ENCODE measurements at places on chromosomes 12 and 14. TPM values are rescaled to one million over a fixed set of nuclear protein-coding genes. Genes with fewer than 3 reads are reported as not detected.

DNA sequence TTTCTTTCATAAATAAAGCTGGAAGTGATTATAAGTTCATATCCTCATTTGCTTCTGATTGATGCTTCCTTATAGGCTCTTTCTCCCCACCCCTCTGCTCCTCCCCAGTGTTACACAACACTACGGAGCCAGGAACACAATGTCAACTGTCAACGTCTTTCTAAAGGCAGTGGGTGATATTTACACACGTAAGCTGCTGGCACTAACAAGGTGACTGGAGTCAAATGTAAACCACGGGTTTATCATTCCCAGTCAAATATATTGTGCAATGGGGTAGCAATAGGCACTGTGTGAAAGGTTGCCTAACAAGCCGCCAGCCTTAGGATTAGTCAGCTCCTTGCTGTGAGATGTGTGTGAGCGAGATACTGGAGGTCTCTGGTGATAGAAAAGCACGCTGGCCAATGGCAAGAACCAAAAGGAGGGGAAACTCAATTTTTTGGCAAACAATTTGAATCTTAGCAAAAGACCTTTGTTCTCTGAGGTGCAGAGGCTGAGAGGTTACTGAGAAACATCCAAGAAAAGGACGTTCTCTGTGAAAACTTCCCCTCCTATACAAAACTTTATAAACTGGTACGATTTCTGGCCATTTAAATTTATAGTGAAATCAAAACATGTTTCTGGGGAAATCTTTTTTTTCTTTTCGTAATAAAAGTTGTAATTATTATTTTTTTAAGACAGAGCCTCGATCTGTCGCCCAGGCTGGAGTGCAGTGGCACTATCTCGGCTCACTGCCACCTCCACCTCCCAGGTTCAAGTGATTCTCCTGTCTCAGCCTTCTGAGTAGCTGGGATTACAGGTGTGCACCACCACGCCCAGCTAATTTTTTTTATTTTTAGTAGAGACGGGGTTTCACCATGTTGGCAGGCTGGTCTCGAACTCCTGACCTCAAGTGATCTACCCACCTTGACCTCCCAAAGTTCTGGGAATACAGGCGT is 22.3 kb upstream of the HECTD1 start:
- peak; percentile 65 for DNase-seq

The NDUFA9 gene
- 96.6 TPM for polyA plus RNA-seq

DNA sequence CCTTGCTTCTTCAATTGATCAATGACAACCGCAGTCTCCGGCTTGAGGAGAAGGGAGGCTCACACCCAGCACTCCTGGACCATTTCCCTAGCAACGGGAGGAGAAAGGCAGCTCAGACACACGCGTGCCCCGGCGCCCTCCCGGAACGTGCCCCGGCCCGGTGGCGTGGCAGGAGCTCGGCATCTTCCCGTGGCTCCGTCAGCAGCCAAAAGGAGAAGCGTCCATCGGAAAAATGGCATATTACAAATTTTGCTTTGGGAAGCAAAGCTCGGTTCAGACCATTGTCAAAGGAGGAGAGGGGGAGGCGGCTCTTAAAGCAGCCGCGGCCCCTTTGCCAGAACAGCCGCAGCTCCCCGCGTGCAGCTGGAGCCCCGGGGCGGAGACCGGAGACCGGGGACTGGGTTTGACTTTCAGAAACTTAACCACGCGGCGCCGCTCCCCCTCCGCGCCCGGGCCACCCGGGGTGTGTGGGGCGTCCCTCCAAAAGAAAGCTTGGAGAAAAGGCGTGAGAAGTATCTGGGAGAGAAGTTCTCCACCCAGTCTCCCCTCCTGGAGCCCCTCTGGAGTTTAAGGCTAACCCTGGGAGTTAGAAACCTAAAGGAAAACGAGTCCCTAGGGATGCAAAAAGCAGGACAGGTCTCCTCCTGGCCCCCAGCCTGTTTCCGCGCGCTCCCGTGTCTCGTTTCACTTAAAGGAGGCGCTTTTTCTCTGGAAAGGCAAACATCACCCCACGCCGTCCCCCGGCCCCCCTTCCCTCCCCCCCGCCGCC is 545 bp downstream of the PPFIA2 start:
- DNase-seq: peak; percentile 36

The LHX5 gene
- polyA plus RNA-seq: not detected

The ANP32D gene
- polyA plus RNA-seq: not detected

- DNase-seq: peak; percentile 43
Measured at GRCh38 chr12:40226705-40227104, 1.9 kb downstream of the LRRK2 start.

GRCh38 chr12:45794422-45794821 is 64.9 kb downstream of the ARID2 start:
- no peak for DNase-seq

GRCh38 chr14:54789166-54789565 is 113.5 kb downstream of the GCH1 start:
- no peak for DNase-seq

The KLHL33 gene
- 0.39 TPM for polyA plus RNA-seq

The KCNJ8 gene
- 22.8 TPM for polyA plus RNA-seq

The HOTAIR gene
- polyA plus RNA-seq: not detected

DNA sequence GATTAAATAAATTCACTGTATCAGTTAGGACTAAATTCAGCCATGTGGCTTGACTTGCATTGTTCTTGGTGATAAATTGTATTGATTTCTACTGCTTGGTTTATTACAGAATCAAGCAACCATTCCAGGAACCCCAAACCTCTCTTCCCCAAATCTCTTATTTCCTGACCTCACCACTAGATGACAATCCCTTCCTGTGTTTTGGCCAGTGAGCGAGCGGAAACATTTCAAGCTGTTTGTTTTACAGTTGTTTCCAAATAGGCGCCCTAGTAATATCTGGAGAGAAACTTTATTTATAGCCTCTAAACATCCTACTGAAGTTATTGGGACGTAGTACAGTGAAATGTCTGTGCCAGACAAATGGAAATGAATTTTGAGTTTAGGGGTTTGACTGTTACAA is 161.1 kb downstream of the SNAPC1 start:
- DNase-seq: no peak

The POP5 gene
- polyA plus RNA-seq: 41.8 TPM

GRCh38 chr12:46214668-46215436 is 54.0 kb downstream of the SLC38A1 start:
- no peak for DNase-seq

GRCh38 chr12:98419081-98419794 is 96.2 kb upstream of the TMPO start:
- DNase-seq: peak; percentile 50

The ZNF891 gene
- 7.5 TPM for polyA plus RNA-seq

GRCh38 chr12:121533394-121534090 is 47.3 kb downstream of the KDM2B start:
- peak; percentile 46 for DNase-seq

The SERPINA4 gene
- polyA plus RNA-seq: 1.0 TPM

DNA sequence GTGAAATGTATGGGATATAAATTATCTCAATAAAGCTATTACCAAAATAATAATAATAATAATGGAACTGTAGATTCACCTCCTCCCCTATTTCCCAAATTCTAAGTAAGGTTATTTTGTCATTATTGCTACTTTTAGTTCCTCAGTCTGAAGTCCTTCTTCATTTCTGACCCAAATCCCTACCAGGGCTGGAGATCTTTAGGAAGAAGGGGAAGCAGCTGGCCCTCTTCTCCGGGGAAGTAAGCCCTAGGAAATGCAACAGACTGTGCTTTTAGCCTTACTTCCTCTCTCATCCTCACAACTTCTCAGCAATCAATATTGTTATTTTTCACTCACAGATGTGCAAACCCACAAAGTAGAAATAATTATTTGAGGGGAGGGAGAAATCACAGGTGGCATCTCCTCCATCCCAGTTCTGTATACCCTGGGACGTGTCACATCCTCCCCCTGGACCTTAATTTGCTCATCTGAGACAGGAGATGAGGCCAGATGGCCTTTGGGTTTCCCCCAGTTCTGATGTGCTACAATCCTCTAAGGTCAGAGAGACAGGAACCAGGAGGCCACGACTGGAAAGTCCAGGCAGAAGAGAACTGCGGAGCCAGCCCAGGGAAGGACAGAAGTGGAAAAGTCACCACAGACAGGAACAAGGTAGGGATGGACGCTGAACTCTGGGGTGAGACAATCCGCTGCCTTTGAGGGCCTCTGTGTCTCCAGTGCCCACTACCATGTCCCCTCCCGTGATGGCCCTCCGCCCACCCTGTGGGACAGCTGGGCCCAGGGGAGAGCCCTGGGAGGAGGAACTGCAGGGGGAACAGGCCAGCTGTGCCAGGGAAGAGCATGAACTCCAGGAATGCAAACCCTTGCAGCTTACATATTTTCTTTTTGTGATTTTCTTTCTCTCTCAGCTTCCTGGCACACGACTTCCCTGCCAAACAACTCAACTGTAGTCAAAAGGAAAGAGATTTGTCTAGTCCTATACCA is 10.6 kb upstream of the TNFRSF1A start:
- no peak for DNase-seq

- DNase-seq: no peak
Measured at GRCh38 chr12:100579844-100580243, 6.4 kb downstream of the GAS2L3 start.

DNA sequence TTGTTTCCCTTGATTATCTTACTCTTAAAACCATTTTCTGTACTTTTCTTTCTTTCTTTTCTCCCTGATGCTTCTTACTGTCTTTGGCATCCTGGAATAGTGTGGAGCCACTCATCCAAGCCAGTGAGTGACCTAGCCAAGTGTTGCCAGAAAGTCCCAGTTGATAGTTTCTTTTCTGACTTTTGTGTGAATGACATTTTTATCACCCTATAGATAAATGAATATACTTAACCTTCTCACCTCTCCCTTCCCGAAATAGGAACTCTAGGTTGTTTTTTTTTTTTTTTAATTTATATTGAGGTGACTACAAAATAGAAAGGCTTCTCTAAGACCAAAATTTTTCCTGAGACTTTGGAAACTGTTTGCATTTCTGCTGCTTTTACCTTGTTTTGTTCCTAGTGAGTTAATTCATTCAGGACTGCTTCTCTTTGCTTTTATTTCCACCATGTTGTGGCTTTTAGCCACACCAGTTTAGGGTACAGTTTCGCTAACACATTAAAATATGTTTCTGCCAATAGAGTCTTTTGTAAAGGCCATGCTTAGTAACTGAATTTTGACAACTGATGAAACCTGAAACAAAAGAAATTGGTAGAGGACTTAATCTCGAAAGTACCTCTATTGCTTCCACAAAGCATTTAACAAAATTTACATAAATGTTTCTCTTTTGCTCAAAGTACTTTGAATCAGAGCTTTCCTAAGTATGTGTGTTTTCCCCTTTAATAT is 194.6 kb downstream of the ERC1 start:
- no peak for DNase-seq

GRCh38 chr12:109433618-109434017 is 43.5 kb downstream of the KCTD10 start:
- no peak for DNase-seq

DNA sequence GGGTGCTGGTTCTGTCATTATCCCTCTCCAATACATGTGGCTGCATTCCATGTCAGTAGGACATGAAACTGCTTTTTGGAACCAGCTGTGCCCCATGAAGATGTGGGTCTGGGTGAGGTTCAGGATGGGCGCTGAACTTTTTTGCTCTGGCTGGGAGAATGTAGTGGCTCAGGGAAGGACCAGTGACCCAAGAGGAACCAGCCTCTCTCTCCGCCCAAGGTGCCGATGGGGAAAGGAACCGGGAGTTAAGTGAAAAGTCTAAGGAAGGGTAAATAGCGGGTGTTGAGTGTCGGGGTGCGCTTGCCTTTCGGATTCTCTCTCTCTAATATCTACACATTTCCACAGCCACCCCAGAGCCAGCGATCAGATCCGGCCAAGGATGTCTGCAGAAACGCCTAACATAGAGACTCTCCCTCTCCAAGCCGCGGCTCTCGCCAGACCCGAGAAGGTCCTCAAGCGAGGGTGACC is 7.8 kb downstream of the ARHGEF25 start:
- no peak for DNase-seq

The RNU4-1 gene
- not detected for polyA plus RNA-seq

GRCh38 chr14:54718046-54718445 is 151.1 kb downstream of the SAMD4A start:
- DNase-seq: no peak

DNA sequence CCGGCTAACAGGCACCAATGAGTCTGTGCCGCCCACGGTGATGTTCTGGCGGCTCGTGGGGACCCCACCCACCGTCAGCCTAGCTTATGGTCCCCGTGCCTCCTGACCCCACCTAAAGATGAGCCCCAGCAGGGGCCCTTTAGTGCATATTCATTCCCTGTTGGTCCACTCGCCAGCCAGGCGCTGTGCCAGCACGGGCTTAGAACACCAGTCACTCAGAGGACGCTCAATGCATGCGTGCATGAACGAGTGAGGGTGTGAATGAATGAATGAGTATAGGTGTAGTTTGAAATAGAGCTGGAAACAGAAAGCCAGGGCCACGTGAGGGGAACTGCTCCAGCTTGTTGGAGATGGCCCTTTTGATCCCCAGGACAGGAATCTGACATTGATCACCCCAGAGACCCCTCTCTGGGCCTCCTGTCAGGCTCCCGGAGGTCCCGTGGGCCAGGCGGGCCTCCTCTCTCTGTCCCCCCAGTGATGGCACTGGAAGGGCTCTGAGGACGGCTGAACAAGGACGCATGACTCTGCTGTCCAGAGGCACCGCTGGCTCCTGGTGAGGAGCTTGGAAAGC is 193.9 kb upstream of the C14orf180 start:
- peak; percentile 22 for DNase-seq

DNA sequence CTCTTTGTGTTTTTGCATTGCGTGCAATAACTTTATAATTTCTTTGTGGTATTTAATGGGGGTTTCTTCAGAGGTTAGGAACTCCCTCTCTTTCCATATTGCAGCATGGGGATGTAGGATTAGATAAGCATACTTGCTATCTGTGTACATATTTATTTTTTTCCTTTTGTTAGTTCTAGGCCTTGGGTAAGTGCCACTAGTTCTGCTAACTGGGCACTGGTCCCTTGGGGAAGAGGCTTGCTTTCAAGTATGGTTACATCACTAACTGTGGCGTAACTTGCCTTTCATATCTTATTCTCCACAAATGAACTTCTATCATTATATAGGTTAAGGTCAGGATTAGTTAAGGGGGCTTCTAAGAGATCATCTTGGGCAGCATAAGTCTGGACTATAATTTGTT is 31.5 kb upstream of the SLCO1B3 start:
- DNase-seq: no peak

GRCh38 chr14:97688631-97689336 is 891.6 kb downstream of the VRK1 start:
- no peak for DNase-seq

DNA sequence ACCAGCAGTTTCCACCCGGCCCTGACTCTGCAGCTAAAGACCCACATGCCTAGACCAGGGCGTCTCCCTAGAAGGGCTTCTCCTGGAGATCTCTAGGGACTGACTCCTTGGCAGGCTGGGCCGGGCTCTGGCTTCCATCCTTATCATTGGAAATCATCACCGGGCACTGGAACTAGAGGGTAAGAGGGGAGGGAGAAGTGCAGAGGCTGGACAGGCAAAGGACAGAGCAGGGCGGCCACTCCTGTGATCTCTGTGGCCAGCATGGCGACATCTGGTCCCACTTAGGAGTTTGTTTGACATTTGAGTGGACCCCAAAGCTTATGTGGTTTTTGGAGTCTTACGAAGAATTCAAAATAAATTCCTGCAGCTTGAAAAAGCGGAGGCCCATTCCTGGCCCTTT is 7.1 kb downstream of the LTBP2 start:
- DNase-seq: no peak

- no peak for DNase-seq
Measured at GRCh38 chr12:11877869-11878780, 192.6 kb upstream of the BCL2L14 start.

The ENO2 gene
- polyA plus RNA-seq: 11.9 TPM

The EXOC3L4 gene
- 3.5 TPM for polyA plus RNA-seq

The ACVR1B gene
- polyA plus RNA-seq: 17.1 TPM

GRCh38 chr12:92142251-92142926 is 3.3 kb downstream of the BTG1 start:
- DNase-seq: no peak
